ENCODE measurements at places on chromosomes 4 and X.

DNA sequence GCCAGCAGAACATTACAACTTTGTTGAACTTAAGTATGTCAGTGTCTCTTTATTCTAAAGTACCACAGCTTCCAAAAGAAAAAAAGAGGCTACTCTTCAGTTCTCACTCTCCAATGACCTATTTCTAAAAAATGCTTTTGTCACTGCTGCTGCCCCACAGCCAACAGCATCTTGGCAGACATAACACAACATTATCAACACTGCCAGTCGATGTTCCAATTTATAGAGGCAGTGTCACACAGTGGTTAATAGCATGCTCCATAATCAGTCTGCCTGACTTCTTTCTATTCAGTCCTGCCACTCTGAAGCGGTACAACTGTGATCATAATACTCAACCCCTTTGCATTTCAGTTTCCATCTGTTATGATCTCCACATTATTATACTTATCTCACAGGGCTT lies 69.2 kb downstream of the PLS3 start:
- DNase-seq: no peak

- DNase-seq: no peak
Measured at GRCh38 chr4:15294202-15294601, 133.6 kb upstream of the C1QTNF7 start.

- no peak for DNase-seq
Measured at GRCh38 chr4:28254003-28254402, 1393.4 kb downstream of the STIM2 start.

DNA sequence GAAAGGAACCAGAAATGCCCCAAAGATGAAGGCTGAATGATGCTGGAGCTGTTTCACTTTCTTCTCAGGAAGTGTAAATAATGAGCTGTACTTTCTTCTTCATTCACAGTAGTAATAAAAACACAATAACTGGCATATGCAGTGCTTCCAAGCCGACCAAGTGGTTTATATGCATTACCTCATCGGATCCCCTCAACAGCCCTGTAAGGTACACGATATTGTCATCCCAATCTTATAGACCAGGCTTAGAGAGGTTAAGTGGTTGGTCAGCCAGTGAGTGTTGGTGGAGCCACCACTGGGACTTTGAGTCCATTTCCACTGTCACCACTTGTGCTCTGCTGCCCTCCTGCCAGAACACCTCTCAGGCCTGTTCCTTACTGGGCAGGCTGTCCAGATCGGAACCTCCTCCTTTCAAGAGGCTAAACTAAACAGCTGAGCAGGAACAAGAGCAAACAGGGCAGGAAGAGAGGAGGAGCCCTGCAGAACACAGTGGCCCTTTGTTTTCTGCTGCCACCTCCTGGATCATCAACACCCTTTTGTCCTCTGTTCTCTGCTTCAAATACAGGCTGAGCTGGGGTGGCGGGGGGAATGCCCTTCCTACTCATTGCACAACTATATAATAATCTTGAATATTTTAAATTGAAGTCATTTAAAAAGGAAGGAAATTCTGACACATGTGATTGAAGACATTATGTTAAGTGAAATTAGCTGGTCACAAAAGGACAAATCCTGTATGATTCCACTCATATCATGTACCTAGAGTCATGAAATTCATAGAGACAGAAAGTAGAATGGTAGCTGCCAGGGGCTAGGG lies 112.5 kb upstream of the ATP6AP2 start:
- DNase-seq: no peak

GRCh38 chr4:76072760-76073159 lies 1.7 kb upstream of the ART3 start:
- no peak for DNase-seq

All from progenitor cell of endocrine pancreas (in vitro differentiated cells).